CD4-positive, alpha-beta T cell (primary cell): ENCODE measurements at places on chromosomes 7 and 10. TPM values are rescaled to one million over a fixed set of nuclear protein-coding genes. Genes with fewer than 3 reads are reported as not detected.

- no peak for DNase-seq
These were observed 172.5 kb downstream of the CCDC7 start for GRCh38 chr10:32618482-32618881.

Gene SPDYE2
- total RNA-seq, result 0.36 TPM

GRCh38 chr7:130875265-130875741, 141.3 kb upstream of the KLF14 start:
- DNase-seq, result peak; percentile 38

DNA sequence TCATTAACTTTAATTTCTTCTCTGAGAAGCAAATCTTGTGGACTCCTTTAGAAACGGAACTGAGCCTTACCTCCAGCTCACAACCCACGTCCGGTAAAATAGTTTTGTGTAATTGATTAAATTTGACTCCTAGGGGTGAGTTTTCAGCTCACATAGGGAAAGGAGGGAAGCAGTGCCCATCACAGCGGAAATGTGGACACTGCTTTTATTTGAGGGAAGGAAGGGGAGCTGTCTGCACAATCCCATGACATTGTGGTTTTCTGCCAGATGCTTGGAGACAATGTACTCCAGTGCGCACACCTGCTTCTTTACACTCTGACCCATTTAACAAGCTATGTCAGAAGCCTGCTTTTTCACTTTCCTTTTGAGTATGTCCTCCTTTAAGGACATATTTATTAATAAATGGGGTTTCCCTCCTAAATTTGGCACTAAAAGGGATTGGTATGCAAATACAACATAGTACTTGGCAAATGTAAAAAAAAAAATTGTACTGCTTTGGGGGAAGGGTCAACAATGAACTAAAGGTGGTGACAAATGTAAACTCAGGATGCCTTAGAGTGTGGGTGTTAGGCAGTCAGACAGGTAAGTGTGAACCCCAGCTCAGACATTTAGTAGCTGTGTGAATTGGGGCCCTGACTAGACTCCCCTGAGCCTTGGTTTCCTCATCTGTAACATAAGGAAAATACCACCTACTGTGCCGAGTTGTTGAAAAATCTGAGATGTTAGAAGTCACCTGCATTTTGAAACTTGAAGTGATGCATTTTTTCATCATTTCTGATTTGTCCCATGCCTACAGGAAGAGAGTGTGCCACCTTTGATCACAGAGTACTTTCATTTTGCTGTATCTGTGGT, 90.2 kb upstream of the KLF6 start:
- DNase-seq, result no peak

DNA sequence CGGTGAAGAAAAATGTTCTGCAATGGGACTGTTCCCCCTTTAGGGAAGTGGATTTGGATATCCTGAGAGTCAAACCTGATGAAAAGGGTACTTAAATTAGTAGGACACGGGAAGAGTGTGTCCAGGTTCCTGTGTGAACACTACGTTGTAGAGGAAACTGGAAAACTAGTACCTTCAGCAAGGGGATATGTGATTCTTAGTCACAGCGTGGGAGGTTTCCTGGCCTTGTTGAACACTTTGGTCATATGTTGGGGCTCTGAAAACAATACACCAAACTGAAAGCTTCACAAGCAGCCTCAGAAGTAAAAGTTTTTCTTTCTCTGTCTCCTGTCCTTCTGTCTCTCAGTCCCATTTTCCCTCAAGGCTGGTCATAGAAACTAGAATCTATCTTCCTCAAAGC, 306.9 kb upstream of the GLI3 start:
- no peak for DNase-seq

DNA sequence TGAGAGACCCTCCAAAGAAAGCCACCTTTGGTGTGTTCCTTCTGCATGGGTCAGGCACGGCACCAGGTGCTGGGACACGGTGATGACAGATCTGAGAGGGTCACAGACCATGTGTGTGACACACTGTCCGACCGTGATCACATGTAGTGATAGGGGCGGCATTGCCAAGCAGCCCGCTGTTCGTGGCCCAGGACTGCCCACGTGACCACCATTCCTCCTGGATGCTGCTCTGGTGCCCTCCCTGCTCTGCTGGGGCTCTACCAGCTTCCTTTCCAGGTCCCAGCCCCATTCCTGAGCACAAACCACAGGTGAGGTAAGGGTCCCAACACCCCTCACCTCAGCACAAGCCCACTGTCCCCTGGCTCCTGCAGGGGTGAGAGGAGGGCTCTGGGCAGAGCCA, 10.1 kb upstream of the SLC18A3 start:
- DNase-seq, result no peak

DNA sequence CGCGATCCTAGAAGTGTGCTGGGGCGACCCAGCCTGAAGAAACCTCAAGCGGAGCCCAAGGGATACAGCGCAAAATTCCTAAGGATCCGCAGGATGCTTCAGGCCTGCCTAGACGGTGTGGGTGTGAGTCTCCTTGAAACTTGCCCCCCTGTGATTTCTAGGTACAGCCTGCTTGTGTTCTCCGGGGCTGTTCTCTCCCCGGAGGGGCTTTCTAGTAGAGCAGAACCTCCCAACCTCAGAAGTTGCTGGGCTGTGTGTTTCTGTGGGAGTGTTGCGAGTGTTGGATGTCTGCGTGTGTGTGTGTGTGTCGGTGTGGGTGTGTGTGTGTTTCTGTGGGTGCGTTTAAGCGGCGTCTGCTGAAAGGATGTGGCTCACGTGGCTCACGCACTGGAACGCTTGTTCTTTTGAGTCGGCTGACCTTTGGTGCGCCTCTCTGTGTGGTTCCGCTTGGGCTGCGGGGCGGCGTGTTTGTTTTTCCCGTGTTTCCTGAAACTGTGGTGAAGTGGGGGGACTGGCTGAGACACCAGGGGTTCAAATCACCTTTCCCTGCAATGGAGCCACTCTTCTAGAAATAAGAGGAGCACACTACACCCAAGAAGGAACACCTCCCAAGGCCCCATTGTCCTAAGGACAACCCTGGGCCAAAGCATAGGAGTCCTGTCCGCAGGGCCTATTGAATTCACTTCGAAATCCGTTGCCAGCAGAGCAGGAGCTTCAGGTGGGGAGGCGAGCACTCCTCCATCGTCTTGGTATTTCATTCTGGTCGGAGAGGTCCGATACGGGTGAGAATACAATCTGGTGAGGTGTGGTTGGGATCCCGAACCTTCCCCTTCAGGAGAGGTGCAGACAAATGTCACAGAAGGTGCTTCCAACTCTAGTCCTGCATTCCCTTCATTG, 25.1 kb upstream of the ZNF273 start:
- DNase-seq, result no peak

GRCh38 chr10:94075506-94075905, 81.8 kb downstream of the PLCE1 start:
- DNase-seq, result no peak

Gene ITPRID1
- not detected for total RNA-seq

- DNase-seq, result peak; percentile 58
These were observed 2.0 kb downstream of the SRGN start for GRCh38 chr10:69089638-69090599.

Gene WEE2
- total RNA-seq, result 0.08 TPM

DNA sequence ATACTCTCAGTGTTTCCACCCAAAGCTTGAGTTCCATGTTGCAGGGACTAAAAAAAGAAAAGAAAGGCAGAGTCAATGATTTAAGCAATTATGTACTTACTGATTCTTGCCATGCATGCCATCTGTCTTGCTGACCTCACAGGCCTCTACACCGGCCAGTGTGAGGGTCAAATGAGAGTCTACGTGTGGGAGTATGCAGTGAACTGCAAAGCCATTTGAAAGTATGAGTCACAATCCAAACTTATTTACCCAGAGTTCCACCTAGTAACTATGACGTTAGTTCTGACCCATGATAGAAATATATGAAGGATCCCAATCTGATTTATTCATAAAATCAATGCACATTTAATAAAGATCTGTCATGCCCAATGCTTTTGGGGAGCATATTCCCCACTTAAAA, 26.5 kb downstream of the PDE1C start:
- no peak for DNase-seq

DNA sequence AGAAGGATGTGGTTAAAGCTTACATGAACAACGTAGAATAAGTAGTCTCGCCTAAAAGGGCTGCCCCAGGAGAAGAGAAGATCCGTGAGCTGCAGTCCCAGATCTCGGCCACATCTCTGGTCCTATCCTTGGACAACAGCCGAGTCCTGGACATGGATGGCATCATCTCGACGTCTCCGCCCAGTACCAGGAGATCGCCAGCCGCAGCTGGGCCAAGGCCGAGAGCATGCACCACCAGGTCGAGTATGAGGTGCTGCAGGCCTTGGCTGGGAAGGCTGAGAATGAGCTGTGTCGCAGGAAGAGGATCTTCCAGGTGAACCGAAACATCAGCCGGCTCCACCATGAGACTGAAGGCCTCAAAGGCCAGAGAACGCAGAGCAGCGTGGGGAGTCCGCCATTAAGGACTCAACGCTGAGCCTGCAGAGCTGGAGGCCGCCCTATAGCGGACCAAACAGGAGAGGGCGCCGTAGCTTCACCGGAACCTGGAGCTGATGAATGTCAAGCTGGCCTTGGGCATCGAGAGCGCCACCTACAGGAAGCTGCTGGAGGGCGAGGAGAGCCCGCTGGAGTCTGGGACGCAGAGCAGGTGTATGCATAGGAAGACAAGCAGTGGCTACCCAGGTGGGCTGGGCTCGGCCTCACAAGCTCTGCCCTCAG, 22.2 kb downstream of the LIPK start:
- DNase-seq, result no peak

Gene IFIT1B
- 0.14 TPM for total RNA-seq

DNA sequence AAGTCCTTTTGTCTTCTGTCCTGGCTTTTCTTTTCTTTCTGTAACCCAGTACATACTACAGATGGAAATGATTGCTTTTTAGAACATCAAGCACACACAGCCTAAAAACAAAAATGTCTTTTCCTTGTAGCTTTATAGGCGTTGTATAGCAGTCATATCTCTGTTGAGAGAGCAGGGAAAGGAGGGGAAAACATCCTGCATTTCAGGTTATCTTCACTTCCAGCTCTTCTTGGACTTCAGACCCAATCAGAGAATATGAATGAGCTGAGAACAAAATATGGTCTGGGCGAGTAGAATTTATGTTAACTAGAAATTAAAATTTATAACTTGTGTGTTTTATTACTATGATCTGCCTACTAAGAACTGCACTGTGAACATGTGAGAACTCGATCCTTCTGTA, 14.7 kb downstream of the TMEM60 start:
- no peak for DNase-seq

Gene ERV3-1
- 17.2 TPM for total RNA-seq

Gene OIT3
- total RNA-seq, result not detected

DNA sequence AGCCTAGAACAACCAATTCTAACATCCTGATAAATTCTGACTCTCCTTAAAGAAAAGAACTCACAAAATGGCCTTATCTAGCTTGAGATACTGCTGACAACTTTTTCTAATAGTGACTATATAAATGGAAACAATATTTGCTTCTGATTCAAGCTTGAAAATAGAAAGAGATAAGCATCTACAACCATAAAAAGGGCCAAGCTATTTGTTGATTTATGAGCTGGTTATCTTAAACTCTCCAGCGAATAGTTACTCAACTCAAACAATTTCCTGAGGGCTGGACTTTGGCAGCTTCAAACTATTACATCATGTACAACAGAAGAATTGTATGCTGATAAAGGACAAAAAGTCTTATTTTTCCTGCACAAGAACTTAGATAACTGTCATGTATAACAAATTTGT, 4.6 kb downstream of the USP54 start:
- no peak for DNase-seq

DNA sequence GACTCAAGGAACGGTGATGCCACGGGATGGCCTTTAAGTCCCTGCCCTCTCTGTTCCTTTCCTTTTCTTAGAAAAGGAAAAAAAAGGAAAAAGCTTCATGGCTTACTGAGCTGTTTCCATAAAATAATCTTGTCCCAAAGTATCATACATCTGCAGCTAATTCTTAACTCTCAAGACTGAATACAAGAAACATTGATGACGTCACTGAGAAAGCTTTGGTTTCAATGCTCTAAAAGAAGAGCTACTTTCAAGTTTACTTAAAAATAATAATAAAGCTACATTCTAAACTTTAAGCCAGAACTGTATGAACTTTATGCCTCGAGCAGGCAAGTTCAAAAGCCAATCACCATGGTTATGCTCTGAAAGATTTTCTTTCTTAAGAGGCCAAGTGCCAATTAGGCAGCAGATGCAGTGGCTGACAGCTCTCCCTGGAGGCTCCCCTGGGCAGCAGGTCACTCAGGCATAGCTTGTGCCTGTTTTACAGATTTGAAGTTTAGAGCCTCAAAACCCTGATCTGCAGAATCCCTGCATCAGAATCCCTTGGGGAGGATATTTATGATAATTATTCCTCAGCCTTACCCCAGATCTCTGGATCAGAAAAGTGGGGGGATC, 165.0 kb downstream of the CHN2 start:
- no peak for DNase-seq

Gene CUL1
- 31.0 TPM for total RNA-seq

DNA sequence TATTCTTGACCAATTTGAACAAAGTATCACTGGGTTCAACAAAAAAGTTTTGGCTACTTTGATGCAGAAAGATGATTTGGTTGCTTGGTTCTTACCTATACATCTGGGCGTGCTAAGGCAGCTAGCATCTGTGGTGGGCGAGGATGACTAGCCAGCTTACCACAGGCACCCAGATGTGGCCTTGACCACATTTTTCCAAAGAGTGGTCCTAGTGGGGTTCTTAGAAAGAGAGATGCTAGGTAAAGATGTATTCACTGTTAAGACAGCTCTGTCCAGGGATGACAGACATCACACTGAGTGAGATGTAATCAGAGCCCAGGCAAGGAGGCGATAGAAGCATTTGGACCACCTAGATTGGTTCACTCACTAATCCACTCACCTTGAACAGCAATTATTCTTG, 785 bp downstream of the DNTT start:
- no peak for DNase-seq

Gene ABCA13
- not detected for total RNA-seq

Gene CDC14C
- not detected for total RNA-seq

- DNase-seq, result no peak
These were observed 907.8 kb downstream of the GATA3 start for GRCh38 chr10:8962249-8962648.

Gene ELMO1
- 117 TPM for total RNA-seq

GRCh38 chr7:7183838-7184463, 1.6 kb downstream of the C1GALT1 start:
- no peak for DNase-seq

Gene PROSER2
- 1.1 TPM for total RNA-seq

Gene IFIT5
- total RNA-seq, result 25.9 TPM

Gene NXPH1
- not detected for total RNA-seq

- DNase-seq, result no peak
These were observed 22.1 kb upstream of the VOPP1 start for GRCh38 chr7:55594414-55594813.

DNA sequence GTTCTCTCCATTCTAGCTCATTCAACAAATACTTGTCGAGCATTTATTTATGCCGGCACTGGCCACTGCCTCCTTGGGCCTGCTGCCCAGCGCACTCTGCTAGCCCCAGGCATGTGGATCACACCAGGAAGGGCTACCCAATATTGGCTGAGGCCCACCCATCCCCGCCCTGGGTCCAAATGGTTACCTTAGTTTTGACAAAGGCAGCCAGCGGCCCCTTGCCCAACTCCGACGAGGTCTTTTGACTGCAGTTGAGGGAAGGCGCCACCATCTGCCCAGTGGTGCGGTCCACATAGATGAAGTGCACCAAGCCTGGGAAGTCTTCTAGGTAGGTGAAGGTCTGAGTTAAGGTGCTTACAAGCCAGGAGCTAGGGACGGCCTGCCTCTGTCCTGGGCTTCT, 7.2 kb upstream of the PYROXD2 start:
- no peak for DNase-seq
